ENCODE measurements at places on chromosomes 2 and 18.

DNA sequence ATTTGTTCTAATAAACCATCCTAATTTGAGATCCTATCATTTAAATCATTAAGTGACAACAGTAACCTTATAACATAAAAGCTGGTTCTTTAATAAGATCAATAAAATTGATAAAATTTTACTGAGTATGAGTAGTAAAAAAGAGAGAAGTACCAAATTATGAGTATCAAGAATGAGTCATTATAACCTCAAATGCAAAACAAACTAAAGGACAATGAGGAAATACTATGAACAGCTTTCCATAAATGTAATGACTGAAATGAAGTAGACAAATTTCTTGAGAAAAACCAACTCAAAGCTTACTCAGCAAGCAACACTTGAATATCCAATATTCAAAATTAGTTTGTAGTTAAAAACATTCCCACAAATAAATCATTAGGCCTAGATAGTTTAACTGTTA lies 433.0 kb downstream of the ZEB2 start:
- DNase-seq = no peak

DNA sequence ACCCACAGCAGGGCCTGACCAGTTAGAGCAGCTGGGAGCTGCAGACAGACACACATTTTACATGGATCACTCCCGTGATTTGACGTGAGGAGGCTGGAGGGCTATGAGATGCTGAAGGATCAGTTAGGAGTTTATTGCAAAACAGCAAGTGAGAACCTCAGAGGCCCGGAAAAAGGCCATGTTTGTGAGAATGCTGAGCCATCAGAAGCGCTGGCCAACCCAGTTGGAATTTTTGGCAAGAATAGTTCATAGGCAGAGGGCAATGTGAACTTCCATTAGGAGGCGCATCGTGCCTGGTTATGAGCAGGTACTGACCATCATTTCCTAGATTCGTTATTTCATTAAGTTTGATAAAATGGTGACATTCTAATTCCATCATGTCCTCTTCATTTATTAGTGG lies 23.3 kb upstream of the LMAN1 start:
- no peak for DNase-seq

DNA sequence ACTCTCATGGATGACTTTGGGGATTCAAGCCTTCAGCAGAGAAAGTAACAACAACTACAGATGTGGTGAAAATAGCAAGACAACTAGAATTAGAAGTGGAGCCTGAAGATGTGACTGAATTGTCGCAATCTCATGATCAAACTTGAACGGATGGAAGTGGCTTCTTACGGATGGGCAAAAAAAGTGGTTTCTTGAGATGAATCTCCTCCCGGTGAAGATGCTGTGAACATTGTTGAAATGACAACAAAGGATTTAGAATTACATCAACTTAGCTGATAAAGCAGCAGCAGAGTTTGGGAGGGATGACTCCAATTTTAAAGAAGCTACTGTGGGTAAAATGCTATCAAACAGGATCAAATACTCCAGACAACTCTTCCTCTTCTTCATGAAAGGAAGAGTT lies 43.1 kb downstream of the AAK1 start:
- DNase-seq = no peak

- DNase-seq = no peak
Measured at GRCh38 chr2:236862961-236863728, 222.5 kb upstream of the COPS8 start.

- no peak for DNase-seq
Measured at GRCh38 chr18:79067611-79068010, 1.6 kb upstream of the ATP9B start.

DNA sequence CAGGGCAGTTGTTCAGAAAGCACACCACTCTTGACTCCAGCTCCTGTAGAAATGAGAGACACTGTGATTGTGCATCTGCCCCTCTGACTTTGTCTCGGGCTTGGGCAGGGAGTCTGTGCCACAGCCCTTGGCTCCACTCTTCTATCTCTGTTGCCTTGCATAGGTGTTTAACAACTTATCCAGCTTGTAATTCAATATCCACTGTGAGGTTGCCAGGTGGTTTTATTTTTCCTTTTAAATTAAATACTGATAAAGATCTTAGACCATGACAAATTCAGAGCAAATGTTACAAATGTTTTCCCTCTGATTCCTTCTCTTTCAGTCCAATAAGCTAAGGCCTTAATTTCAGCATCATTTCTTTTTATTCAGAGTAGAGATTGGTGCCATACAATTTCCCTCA lies 421.7 kb downstream of the STK39 start:
- DNase-seq = no peak

- no peak for DNase-seq
Measured at GRCh38 chr2:182066400-182067087, 80.9 kb downstream of the PPP1R1C start.

DNA sequence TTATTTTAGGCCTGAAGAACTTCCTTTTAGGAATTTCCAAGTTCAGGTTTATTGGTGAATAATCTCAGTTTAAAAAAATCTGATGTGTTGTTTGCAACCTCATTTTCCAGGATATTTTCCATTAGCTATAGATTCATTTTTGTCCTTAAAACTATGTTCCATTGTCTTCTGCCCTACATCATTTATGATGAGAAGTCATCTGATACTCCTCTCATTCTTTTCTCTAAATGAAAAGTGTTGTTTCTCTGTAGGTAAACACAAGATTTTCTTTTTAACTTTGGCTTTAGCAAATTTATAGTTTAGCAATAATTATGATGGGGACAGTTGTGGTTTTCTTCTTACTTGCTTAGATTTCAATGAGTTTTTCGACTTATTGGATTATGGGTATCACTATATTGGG lies 427.3 kb downstream of the DCDC2C start:
- DNase-seq = no peak

- no peak for DNase-seq
Measured at GRCh38 chr2:196315388-196316049, 144.1 kb upstream of the STK17B start.

GRCh38 chr2:218748741-218749441 lies 33.1 kb upstream of the CYP27A1 start:
- DNase-seq = no peak

DNA sequence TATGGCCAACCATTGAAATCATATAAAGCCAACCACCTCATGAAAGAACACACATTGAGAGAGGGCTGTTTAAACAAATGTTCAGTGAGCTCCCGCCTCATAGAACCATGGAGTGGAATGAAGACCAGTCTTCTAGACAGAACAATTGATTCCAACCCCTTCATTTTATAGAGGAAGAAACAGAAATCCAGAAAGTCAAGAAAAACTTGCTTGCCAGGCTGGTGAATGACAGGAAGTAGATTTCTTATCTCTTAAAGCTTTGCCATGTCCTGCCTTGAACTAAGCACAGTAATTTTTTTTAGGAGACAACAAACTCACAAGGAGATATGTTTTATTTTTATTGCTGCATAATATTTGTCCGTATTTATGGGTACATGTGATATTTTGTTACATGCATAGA lies 16.5 kb upstream of the NRP2 start:
- DNase-seq = no peak

- DNase-seq = no peak
Measured at GRCh38 chr2:66305718-66306117, 129.2 kb upstream of the MEIS1 start.

GRCh38 chr18:11747731-11748130 lies 58.7 kb downstream of the GNAL start:
- no peak for DNase-seq

DNA sequence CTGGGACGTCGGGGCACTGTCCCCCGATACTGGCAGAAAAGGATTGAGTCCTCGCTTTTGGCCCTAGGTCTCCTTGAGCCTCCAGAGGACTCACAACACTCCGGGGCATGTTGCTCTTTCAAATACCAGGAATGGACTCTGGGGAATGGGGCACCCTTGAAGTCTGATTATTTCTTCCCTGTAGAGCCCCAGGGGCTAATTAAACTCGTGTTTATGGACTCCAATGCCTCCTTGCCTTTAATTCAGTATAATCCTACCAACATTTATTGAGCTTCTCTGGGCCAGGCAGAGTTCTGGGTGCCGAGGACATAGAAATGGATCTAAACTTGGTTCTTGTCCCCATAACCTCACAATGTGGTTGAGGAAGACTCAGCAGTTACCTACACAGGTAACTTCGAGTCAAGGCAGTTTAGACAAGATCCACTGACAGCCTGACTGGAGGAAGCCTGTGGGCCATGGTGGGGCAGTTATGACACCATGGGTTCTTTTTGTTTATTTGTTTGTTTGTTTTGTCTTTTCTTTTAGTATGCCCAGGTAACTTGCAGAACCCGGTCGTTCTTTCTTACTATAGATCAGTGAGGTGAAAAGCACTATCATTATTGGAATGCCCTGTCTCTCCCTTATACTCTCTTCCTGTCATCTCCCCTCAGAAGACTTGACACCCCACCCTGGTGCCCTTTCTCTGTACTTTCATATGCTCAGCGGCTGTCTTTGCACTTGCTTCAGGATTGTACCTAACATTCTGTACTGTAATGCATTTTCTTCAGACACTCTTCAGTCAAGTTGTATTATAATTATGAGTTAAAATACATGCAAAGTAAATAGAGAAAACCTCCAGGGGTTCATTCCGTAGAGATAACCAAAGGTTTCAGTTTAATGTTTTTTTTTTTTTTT lies 3.2 kb downstream of the CFLAR start:
- no peak for DNase-seq

- DNase-seq = no peak
Measured at GRCh38 chr18:76844742-76845477, 22.6 kb downstream of the ZNF236 start.

DNA sequence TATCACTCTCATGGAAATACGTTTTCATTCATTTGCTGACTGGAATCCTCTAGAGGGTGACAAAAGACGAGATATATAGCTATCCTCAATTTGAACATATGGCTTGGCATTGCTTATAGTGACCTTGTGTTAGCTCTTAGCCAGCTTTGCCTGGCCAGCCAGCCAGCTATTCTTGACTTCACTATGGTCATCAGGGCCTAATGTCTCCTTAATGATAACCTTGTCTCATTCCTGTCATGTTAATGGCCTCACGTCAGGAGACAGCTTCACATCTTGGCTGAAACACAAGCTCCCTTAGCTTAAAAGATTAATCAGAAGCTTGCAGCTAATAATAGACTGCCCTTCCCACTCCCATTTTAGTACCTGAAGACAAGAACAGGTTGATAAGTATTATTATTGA lies 1517.5 kb upstream of the PIK3C3 start:
- DNase-seq = no peak

- DNase-seq = no peak
Measured at GRCh38 chr2:173493874-173494273, 139.2 kb downstream of the CDCA7 start.

DNA sequence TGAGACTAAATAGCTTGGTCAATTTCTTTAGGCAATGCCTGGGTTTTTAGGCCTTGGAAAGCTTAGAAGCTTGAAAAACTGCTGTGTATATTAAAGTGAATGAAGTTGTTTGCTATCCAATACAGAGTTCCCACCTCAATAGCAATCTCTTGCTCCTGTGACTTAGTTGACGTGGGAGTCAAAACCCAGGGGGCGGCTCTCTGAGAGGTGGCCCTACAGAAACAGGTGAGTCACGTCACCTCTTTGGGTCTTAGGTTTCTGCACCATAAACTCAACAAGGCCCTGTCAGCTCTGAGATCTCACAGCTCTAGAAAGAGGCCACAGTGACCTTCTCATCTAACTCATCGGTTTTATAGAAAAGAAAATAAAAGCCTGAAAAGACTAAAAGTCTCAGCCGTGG lies 79.6 kb downstream of the ADD2 start:
- DNase-seq = no peak

GRCh38 chr18:22674272-22674671 lies 256.6 kb upstream of the CTAGE1 start:
- no peak for DNase-seq

- no peak for DNase-seq
Measured at GRCh38 chr2:20611077-20611843, 39.6 kb downstream of the HS1BP3 start.

DNA sequence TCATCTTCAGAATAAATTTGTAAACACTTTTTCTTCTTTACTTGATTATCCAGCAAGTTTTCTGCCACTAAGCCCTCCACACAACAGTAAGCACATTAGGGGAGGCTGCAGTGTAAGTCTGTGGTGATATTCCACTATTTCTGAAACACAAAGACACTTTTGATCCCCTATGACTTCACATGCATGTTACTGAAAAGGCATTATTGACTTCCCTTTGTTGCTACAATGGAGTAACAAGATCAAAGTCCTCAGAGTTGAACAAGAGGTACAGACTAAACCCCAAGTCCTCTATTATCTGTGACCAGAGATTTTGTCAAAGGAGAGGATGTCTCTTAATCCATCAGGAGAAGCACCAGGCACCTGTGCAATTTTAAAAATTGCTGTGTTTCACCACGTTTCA lies 157.9 kb downstream of the CD226 start:
- no peak for DNase-seq

GRCh38 chr2:148102641-148103040 lies 81.8 kb downstream of the MBD5 start:
- no peak for DNase-seq

DNA sequence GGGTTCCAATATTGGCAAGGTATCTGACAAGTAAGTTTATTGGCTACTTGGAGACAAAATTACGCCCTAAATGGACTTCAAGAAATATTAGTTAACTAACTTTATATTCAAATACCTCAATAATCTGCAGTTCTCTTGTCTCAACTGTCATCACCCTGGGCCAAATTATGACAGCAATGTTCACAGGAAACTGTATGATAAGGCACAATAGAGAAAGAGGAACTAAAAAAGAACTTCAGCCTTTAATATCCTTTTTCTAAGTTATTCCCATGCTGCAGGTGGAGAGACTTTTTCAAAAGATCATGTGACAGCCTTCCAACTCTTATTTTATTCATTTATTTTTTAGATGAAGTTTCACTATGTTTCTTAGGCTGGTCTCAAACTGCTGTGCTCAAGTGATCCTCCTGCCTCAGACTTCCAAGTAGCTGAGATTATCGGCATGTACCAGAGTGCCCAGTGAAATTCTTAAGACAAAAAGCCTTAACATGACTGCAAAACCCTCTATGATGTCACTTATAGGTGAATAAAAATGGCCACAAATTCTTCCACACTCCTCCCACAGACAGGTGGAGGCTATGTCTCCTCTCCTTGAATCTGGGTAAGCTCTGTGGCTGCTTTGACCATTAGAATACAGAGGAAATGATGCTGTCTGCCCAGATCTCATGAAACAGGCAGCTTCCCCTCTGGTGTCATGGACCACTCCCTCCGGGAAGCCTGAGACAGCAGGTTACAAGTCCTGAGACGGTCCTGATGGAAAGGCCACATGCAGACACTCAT lies 211.0 kb downstream of the TGIF1 start:
- DNase-seq = no peak

All from stimulated activated CD8-positive, alpha-beta memory T cell treated with anti-CD3 and anti-CD28 coated beads, Interleukin-12 subunit alpha, Interleukin-12 subunit beta, amount 100 ng/mL, for 1 hour (primary cell).